Stomach (tissue), 19 donors: ENCODE measurements at places on chromosomes 5 and 9.

DNA sequence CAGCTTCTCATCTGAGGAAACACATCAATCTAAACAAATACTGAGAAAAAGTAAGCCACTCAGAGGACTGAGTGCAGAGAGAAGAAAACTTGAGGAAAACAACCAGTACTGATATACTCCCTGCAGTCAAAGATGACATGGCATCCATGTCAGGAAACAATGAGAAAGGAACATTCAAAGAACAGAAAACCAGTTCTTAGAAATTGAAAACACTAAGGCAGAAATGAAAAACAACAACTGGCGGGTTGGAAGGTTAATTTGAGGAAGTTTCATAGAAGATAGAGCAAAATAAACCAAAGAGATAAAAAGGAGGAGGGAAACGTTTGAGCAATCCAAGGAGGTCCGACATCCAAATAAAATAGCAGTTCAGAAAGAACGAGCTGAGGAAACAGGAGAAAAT, 475.2 kb downstream of the HINT1 start:
- H3K27ac ChIP-seq = no peak overlapping the region
- H3K4me3 ChIP-seq = no peak overlapping the region
- no peaks in the 10 kb centered on the region for H3K27me3 ChIP-seq
- DNase-seq = no peak
- H3K36me3 ChIP-seq = no peaks in the 10 kb centered on the region

- no peak for DNase-seq
- no peak overlapping the region for H3K4me3 ChIP-seq
- no peaks in the 10 kb centered on the region for H3K36me3 ChIP-seq
- H3K27me3 ChIP-seq = no peaks in the 10 kb centered on the region
These were observed 109.3 kb downstream of the BOD1 start for GRCh38 chr5:173507171-173507570.

DNA sequence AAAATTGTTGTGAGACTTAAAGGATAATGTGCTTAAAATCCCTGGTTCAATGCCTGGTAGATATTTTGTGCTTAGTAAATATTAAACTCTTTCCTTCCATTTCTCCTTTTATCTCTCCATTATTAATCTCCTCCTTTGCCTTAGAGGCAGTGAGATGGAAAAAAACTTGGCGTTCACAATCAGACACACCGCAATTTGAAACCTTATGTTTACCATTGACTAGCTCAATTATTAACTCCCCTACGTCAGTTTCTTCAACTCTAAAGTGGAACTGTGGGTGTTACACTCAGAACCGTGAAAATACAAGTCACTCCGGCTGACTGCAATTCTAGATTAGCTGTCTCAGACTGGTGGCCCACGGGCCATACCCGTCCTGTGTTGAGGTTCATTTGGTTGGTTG, 327.2 kb downstream of the DEPDC1B start:
- DNase-seq = peak; percentile 73
- peak overlapping the region; percentile 63 for H3K27ac ChIP-seq
- no peaks in the 10 kb centered on the region for H3K27me3 ChIP-seq
- peaks cover 22% of the 10 kb centered on the region for H3K4me1 ChIP-seq
- H3K4me3 ChIP-seq = no peak overlapping the region

DNA sequence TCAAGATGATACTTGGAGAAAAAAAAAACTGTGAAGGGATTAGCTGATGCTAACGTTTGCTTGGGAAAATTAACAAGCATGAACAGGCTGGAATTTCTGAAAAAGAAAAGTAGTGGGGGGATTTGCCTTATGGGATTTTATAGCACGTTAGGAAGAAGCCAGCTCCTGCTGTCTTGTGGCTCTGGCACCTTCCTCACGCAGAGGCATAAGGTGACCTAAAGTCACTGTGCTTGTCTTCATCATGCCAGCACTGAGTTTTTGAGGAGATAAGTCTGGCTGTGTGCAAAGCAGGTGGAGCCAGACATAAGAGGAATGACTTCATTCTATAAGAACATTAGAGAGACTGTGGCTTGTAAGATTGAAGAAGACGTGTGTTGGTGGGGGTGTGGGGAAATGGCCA, 94.4 kb upstream of the MAP1B start:
- H3K27me3 ChIP-seq = no peaks in the 10 kb centered on the region
- H3K36me3 ChIP-seq = no peaks in the 10 kb centered on the region
- H3K27ac ChIP-seq = no peak overlapping the region
- DNase-seq = no peak
- H3K4me1 ChIP-seq = peaks cover 16% of the 10 kb centered on the region

DNA sequence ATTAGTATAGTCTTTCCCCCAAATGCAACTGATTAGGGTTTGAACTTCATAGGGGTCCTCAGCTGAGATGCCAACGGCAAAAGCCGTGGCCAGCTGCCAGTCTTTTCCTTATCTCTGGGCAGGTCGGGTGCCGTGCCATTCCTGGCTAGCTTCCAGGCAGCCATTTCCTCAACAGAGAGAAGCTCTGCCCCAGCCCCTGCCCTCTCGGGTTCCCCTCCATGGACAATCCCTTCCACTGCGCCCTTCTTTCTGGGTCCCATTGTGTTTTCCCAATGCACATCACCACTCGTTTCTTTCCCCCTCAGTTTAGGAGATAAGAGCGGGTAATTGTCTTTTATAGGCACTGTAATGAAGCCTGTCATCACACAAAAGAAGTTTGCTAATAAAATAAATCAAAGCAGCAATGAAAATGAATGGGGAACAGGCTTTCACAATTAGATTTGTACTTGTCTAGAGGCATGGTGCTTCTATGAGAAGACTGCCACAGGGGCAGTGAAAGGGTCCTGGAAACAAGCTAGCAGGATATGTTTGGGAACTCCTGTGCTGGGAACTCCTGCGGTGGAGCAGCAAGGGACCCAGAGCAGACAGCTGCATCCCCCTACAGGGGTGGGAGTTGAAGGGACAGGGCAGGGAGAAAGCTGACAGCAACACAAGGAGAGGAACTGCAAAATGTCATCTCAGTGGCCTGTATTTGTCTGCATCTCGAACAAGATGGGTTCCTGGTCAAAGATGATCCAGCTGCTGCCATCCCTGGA, 48.0 kb upstream of the SAP30L start:
- peak; percentile 83 for DNase-seq
- no peaks in the 10 kb centered on the region for H3K27me3 ChIP-seq
- peaks cover 8% of the 10 kb centered on the region for H3K4me1 ChIP-seq
- peaks cover 17% of the 10 kb centered on the region for H3K36me3 ChIP-seq
- no peak overlapping the region for H3K4me3 ChIP-seq

DNA sequence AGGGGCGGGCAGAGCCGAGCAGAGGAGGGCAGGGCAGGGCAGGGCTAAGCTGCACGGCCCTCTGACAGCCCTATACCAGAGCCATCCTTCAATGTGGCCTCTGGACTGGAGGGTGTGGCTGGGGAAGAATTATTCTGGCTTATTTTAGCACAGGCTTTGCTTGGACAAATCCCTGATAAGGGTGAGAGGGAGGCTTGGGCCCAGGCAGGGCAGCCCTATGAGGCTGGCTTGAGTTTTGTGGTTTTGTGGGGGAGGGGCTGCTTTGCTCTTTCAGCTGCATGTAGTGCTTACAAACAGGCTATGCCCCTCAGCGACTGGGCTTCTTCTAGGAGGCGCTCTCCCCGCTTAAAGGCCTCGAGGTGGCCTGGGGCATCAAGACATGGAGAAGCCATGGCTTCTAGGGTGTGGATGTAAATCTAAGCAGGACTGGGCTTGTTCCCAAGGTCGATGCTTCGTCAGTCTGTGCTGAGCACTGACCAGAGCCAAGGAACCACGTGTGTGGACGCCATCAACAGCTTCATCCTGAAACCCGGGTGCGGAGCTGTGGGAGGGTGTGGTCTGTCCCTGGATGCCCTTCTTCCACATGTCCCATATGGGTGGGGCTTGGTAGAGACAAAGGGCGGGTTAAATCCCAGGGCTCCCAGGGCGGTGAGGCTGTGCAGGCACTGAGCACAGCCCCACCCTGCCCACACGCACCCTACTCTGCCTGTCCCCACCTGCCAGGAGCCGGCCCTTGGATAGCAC, 45.7 kb upstream of the IPPK start:
- H3K36me3 ChIP-seq = peaks cover 100% of the 10 kb centered on the region
- no peaks in the 10 kb centered on the region for H3K27me3 ChIP-seq
- no peak overlapping the region for H3K4me3 ChIP-seq
- H3K4me1 ChIP-seq = no peaks in the 10 kb centered on the region

DNA sequence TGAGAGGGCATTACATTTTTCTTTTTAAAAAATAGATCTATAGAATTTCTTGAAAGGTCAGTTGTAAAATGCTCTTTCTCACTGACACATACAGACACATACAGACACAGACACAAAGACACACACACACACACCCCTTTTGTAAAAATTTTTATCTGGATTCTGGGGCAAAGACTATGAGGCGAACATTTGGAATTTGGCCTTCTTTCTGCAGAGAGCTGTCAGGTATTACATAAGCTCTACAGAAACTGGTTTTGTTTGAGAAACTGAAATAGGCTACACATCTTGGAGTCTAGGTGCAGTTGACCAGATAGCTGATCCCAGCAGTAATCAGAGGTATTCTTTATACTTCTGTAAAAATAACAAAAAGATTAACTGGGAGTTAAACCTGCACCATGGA, 315.9 kb upstream of the RPS23 start:
- no peak overlapping the region for H3K4me3 ChIP-seq
- DNase-seq = no peak
- H3K27ac ChIP-seq = no peak overlapping the region
- H3K36me3 ChIP-seq = no peaks in the 10 kb centered on the region

DNA sequence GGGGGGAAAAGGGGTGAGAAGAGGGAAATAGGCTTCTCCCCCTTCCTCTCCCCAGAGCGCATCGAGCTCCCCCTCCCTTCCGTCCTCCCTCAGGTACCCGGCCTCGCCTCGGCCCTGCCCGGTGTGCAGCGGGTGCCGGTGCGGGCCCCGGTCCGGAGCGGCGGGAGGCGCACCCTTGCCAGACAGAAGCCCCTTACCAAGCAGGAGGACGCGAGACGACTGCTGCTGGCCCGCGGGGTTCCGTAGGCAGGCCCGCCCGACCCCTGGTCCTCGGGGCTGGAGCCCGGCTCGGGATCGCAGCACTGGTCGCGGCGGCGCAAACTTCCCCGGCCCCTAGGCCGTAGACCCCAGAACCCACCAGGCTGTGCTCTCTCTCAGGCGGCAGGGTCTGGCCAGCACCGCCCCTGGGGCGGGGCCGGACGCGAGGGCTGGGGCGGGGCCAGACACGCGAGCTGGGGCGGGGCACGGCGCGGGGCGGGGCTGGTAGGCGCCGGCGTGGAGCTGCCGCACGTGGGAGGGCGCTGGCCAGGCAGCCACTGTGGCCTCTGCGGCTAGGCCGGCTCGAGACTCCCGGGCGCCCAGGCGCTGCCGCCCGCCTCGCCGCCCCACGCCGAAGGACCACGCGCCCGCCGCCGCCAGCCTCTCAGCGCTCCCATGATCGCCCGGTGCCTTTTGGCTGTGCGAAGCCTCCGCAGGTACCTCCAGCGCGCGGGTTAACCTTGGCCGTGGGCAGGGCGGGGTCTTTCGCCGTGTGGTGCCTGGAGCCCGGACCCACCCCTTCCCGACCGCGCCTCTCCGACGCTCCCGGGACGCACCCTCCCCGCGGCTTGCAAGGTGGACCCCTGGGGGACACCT, at the start of the genes NLN and SGTB:
TSS of gene NLN (plus strand) at position 486 of the 855 bp plus-strand sequence. CDS start at position 655, 169 bp downstream.
TSS of gene SGTB (minus strand) at position 390 of the 855 bp plus-strand sequence. CDS start 1,302 bp downstream, outside the sequence.
- H3K27ac ChIP-seq = peak within 1 kb of the TSS; percentile 72
- no peaks in the 10 kb centered on the region for H3K27me3 ChIP-seq
- H3K36me3 ChIP-seq = no peaks in the 10 kb centered on the region
- peak within 1 kb of the TSS; percentile 73 for H3K4me3 ChIP-seq

GRCh38 chr9:83034026-83034425, 28.9 kb downstream of the RASEF start:
- no peak overlapping the region for H3K27ac ChIP-seq
- no peak for DNase-seq
- no peaks in the 10 kb centered on the region for H3K27me3 ChIP-seq
- no peak overlapping the region for H3K4me3 ChIP-seq

GRCh38 chr9:2722715-2723114, 5.4 kb downstream of the KCNV2 start:
- no peak overlapping the region for H3K27ac ChIP-seq
- no peaks in the 10 kb centered on the region for H3K36me3 ChIP-seq
- H3K4me1 ChIP-seq = no peaks in the 10 kb centered on the region
- no peaks in the 10 kb centered on the region for H3K27me3 ChIP-seq
- no peak overlapping the region for H3K4me3 ChIP-seq

DNA sequence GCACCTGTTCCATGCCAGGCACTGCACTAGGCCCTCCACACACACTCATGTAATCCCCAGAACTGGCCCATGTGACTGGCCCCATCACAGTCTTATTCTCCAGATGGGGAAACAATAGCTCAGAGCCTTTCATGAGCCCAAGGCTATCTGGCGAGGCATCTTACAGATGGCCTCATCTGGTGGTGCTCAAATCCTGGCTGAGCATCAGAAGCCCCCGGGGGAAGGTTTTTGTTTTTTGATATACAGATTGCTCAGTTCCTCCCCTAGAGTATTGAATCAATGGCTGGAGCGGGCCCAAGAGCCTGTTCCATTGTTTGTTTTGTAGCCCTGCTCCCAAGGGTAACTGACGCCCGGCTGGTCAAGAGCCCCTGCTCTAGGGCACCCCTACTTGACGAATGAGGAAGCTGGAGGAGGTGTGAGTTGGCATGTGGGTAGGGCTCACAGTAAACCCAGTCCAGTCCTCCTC, 145.3 kb upstream of the RAPGEF1 start:
- H3K4me3 ChIP-seq = no peak overlapping the region
- DNase-seq = peak; percentile 49
- H3K36me3 ChIP-seq = no peaks in the 10 kb centered on the region
- peaks cover 10% of the 10 kb centered on the region for H3K4me1 ChIP-seq

GRCh38 chr9:87401681-87402080, 96.0 kb upstream of the DAPK1 start:
- H3K27ac ChIP-seq = no peak overlapping the region
- H3K4me1 ChIP-seq = no peaks in the 10 kb centered on the region
- no peaks in the 10 kb centered on the region for H3K36me3 ChIP-seq
- no peak for DNase-seq
- H3K4me3 ChIP-seq = no peak overlapping the region

DNA sequence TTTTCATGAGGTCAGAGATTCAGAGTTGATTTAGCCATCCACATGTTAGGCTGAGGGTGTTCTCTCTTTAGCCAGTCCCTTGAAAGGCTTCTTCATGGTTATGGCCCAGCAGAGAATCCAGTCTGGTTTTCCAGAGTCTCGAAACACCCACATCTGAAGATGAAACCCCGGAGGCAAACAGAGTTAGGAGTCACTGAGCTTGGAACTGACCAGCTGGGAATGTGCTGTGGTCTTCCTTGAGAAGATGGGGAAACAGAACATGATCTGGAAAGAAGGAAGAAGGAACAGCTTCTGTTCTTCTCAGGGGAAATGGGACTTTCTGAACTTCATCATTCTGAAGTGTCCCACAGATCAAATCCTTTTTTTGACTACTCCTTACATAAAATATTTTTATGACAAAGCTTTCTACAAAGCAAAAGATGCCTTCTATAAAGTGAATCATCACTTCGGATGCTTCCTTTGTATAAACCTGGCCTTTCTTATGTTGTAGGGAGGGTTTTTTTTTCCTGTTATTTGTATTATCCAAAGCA, 45.4 kb downstream of the ZNF618 start:
- H3K27ac ChIP-seq = no peak overlapping the region
- no peaks in the 10 kb centered on the region for H3K27me3 ChIP-seq

GRCh38 chr5:150636391-150637244, 3.8 kb upstream of the SYNPO start:
- peak; percentile 86 for DNase-seq
- H3K4me3 ChIP-seq = no peak overlapping the region
- no peaks in the 10 kb centered on the region for H3K27me3 ChIP-seq
- H3K27ac ChIP-seq = peak overlapping the region; percentile 48

- H3K27me3 ChIP-seq = no peaks in the 10 kb centered on the region
- peaks cover 25% of the 10 kb centered on the region for H3K4me1 ChIP-seq
- DNase-seq = peak; percentile 48
- H3K4me3 ChIP-seq = no peak overlapping the region
These were observed 13.0 kb downstream of the SUSD3 start for GRCh38 chr9:93071464-93071863.

GRCh38 chr9:121156263-121156731, 45.4 kb downstream of the RAB14 start:
- H3K4me1 ChIP-seq = no peaks in the 10 kb centered on the region
- H3K36me3 ChIP-seq = peaks cover 79% of the 10 kb centered on the region
- no peak overlapping the region for H3K4me3 ChIP-seq
- H3K27me3 ChIP-seq = no peaks in the 10 kb centered on the region
- no peak for DNase-seq
